ENCODE measurements at places on chromosomes 4 and X.
A peak's percentile ranks its signal among the peaks of the same experiment; 100 is the strongest.

DNA sequence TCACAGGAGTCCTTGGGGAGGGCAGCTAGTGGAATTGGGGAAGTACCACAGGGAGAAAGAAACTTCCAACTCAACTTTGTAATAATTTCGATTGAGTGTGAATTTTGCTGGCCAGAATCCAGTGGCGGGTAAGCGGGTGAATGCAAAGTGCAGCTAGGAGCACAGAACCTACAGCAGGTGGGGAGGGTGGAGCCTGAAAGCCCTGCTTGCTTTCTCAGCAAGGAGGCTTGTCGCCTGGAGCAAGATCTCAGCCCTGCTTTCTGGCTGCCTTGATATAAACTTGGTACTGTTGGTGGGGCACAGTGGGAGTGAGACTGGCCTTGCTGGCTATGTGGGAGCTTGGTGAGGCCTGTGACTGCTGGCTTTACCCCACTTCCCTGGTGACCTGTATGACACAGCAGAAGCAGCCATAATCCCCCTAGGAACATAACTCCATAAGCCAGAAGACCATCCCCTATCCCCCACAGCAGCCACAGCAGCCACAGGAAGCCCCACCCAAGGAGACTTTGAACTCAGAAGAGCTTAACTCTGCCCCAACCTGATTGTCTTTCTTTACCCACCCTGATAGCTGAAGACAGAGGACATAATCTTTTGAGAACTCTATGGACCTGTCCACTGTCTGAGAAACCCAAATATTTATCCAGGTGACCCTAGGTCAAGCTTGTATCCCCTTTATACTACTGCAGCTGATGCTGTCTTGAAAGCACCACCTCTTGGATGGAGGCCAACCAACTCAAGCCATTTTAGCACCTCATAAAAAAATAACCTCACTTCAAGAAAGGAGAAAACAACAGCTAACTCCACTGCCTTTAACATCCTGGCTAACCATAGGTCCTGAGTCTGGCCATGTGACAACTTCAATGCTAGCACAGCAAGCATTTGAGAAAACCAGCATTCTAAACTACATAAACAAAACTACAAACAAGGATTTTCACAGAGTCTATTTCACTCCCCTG lies 87.2 kb upstream of the PDE5A start:
- no peak for DNase-seq

DNA sequence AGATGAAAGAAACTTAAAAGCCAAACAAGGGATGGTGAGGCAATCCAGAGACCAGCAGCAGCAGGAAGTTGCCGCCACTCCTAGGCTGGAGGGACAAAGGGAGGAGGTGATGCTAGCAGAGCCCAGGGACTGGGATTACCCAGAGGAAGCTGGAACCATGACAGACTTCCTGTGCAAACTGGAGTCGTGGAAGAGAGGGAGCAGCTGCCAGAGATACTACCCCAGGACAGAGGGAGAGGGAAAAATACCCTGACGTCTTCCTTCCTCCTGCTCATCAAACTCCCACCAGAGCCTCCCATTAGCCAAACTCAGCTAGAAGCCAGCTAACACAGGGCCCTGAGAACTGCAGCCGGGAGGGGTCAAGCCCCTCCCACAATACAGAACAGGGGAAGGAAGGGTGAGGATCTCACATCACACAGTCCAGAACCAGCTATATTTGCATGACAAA lies 101.2 kb upstream of the KLF3 start:
- DNase-seq: peak; percentile 70

- DNase-seq: no peak
Observed at GRCh38 chr4:56874923-56875322, 32.8 kb upstream of the REST start.

- DNase-seq: no peak
Observed at GRCh38 chr4:88814043-88814617, 116.5 kb upstream of the NAP1L5 start.

DNA sequence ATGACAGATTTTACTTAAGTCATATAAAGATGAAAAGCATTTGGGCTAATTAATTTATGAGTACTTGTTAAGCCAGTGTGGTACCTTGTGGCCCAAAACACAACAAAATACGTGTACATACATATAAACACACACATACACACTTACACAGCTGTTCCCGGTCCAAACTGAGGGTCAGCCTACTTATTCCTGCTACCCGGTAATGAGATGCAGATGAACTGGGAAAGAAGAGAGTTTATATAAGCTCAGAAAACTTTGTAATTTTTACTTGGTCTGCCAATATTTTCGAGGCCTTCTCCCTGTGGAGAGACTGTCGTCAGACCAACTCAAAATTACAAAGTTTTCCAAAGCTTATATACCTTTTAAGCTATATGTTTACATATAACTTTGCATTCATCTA lies 25.8 kb upstream of the PBDC1 start:
- DNase-seq: no peak

- DNase-seq: no peak
Observed at GRCh38 chr4:929096-929765, 2.9 kb downstream of the GAK start.

DNA sequence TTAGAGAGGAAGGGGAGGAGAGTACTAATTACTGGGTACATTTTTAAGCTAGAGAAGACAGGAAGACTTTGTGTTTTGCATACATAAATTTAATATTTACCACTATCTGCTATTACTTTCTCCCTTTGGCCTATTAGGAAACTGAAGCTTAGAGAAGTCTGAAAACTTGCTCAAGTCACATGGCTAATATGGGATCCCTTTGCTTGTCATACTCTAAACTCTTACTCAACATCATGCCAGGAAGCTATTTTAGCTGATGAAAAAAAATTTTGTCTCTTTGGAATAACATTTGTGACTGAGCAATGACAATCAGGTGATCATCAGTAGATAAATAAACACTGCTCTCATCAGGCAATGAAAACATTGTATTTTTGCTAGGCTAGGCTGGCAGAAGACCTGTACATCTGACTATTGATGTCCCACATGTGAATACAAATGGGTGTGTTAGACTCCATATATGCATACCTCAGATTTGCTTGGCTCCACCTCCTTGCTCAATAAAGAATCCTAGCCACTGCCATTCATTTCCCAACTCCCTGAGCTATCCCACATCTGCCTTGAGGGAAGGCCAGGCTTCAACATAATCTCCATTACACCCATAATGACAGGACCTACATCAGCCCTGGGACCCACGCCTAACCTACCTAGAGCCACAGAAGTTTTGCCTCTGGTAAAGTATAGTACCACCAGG lies 17.0 kb upstream of the DCLK2 start:
- no peak for DNase-seq

Measured in right cardiac atrium (tissue), 5 donors.